ENCODE measurements at places on chromosomes 6 and 20.
A peak's percentile ranks its signal among the peaks of the same experiment; 100 is the strongest.

DNA sequence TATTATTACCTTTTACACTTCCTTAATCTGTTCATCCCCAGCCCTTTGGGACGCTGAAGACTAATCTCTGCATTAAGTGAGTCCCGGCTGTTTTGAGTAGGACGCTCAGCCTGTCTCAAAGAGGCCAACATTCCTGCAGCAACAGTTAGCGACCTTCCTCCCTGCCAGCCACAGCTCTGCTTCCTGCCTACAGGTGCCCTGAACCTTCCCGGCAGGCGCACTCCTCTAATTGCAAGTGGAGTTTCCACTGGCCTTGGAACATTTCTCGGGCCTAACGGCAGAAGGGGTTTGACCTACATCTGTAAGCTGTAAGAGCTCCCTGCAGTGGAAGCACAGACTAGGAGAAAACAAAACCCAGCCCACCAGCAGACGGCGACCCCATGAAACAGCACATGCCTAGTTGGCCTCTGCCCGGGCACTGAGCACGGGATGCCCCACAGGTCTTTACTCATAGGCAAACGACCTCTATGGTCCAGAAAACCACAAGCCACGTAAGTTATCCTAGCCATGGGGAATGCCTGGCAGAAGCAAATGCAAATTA, 137.9 kb downstream of the DTNBP1 start:
- ATAC-seq, result no peak

DNA sequence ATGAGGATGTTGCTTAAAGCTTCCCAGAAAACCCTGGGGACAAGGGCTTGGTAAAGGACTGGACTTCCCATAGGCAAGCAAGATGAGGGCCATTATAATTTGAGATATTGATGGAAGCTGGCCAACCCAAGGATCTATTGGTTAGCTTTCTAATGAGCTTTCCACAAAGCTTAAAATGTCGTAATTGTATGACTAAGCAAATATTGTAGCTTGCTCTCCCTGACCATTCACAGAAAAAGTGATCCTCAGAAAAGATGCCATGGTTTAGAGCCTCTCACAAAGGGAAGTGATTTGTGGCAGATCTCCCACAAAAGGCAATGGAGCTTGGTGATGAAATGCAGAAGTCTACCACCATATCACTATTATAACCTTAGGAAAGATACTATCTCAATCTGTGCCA, 13.6 kb downstream of the IL17F start:
- ATAC-seq, result no peak

- no peak for ATAC-seq
These were observed 239.9 kb upstream of the RNF217 start for GRCh38 chr6:124722141-124722878.

- ATAC-seq, result peak; percentile 33
These were observed 61.1 kb downstream of the FAM217A start for GRCh38 chr6:4017834-4018170.

All from SK-N-SH treated with all-trans-retinoic acid at 6 μM for 48 hours (cell line).